Fibroblast of skin of back (primary cell): ENCODE measurements at places on chromosomes 16 and 17.

DNA sequence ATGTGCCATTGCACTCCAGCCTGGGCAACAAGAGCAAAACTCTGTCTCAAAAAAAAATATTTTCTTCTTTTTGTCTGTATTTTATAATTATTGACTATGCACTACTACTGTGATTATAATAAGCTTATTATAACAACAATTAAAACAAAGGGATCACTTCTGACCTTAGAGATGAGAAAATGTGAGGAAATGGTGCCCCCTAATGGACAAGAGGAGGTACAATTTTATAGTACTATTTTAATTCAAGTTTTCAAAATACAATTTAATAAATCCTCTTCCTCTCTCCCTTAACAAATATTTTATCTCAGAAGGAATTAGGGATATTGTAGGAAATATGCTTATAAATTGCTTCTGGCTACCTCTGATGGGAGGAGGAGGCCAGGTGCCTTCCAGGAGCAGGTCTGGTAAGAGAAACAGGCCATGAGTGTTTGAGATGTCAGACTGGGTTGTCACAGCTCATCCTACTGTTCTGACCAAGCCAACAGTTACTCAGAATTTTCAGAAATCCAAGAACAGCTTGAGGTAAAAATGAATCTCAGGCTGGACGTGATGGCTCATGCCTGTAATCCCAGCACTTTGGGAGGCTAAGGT, 14.0 kb downstream of the VPS53 start:
- peak; percentile 42 for DNase-seq

DNA sequence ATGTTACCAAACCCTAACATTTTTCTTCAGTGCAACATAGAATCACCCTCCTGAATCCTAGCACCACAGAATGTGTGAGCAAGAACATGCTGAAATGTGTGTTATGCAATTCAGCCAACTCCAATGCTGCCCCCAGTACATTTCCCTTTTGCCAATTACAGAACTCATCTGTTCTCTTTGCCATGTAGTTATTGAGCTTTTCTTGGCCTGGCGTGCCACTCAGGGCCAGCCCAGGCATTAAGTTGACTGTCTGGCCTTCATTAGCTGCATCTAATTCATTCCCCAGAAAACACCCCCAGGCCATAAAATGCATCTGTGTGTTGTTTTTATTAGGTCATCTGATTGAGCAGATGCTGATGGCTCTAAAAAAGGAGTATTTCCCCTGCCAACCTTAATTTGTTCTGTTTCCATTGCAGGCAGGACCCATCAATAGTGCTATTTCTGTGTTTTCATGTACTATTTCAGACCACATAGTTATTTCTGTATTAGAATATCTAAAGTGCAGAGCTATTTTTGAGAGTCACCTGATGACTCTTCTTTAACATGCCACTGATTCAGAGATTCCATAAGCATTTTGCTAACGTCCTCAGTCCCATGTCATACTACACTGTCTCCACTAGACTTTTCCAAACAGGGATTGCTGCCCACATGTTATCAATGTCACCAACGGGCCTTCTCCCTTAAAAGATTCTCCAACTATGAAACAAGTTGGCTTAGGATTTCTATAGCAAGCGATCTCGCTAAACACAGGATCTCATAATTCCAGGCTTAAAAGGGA, 969.7 kb downstream of the CDH11 start:
- DNase-seq = peak; percentile 11

GRCh38 chr17:61279476-61280145, 120.0 kb upstream of the TBX2 start:
- peak; percentile 64 for DNase-seq

DNA sequence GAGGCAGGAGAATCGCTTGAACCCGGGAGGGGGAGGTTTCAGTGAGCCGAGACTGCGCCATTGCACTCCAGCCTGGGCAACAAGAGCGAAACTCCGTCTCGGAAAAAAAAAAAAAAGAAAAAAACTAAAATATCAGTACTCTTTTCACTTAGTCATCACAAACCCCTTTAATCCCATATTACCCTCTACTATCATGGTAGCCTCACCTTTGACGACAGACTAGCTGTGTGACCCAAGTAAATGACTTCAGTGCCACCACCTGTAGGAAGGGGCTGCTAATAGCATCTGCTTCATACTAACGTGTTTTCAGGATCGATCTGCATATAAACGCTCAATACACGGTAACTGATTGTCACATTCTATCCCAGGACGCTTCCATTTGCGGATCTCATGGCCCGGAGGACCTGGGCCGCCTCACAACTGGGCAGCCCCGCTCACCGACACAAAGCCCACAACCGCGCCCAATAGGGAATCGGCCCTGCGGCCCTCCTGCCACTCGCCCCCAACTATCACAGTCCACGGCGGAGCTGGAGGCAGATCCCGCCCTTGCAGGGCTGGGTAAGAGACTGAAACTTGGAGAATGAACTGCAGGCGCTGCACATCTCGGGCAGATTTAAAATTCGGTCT, 1.1 kb upstream of the ZNF263 start:
- peak; percentile 77 for DNase-seq

DNA sequence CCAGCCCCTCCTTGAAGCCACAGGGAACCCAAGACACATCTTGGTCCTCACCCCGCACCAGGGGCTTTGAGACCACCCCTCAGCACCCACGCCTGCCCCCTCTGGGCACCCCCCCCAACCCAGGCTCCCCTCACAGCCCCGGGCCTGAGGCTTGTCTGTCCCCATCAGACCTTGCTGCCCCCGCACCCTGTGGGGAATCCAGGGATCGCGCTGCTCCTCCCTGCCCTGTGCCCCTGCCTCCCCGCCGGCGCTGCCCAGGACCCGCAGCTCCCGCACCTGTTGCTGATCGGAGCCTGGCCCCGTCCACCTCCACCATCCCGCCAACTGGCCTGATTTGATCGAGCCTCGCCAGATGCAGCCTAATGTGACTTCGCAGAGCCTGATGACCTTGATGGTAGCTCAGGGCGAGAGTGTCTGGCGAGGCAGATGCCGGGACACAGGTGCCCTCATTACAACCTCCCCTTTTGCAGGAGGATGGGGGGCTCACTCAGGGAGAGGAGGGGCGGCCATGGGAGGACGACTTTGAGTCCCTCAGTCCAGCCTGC, 29.0 kb downstream of the SLC25A10 start:
- no peak for DNase-seq

- DNase-seq = no peak
Measured at GRCh38 chr17:71699907-71700306, 420.9 kb upstream of the SOX9 start.

DNA sequence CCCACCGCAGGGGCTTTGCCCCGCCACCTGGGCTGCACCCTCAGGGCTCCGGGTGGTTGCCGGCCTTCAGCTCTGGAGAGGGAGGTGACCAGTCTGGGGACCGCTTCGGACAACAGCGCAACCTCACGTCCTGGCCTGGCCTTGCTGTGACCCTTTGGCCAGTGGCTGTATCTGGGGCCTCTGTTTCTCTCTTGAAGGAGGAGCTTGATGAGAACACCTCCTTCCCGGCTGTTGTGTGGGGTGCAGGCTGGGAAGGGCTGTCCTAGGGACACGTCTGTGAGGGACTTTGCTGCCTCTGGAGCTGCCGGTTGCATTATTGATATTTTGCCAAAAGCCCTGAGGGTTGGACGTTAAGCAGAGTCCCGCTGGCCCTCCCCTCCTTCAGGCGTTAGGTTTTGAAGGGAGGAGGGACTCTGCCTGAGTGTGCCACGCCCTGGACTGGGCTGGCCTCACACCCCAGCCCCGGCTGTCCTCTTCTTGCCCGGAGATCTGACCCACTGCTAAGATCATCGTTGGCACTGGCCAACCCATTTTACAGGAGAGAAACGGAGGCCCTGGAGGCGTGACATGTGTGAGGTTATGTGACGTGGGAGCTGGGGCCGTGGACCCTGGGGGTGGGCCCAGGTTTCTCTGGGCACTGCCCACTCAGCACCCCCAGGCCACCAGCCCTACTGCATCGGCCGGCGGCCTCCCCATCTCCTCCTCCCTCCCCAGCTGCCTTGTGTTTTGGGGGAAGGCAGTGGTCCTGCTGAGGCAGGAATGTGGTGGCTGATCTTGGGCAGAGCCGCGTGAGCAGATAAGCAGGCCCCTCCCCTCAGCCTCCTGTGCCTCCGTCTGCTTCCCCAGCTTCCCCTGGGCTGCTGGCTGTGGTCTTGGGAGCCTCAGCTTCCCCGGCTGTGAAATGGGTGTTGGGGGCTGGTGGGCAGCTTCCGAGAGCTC, 8.5 kb downstream of the ZFPM1 start:
- peak; percentile 55 for DNase-seq

DNA sequence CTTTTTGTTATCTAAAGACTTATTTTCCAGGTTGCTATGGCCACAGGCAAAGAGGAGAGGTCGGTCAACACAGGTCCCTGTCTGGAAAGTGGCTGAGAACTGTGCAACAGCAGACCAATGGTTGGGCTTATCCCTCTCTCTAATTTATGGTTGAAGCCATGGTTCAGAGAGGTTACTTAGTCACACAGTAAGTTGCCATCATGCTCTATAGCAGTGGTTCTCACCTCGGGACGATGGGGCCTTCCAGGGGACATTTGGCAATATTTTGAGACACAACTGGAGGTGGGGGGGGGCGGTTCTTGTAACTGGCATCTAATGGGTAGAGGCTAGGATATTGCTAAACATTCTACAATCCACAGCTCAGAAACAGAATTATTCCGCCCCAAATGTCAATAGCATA, 842 bp upstream of the LDAF1 start:
- DNase-seq = no peak

DNA sequence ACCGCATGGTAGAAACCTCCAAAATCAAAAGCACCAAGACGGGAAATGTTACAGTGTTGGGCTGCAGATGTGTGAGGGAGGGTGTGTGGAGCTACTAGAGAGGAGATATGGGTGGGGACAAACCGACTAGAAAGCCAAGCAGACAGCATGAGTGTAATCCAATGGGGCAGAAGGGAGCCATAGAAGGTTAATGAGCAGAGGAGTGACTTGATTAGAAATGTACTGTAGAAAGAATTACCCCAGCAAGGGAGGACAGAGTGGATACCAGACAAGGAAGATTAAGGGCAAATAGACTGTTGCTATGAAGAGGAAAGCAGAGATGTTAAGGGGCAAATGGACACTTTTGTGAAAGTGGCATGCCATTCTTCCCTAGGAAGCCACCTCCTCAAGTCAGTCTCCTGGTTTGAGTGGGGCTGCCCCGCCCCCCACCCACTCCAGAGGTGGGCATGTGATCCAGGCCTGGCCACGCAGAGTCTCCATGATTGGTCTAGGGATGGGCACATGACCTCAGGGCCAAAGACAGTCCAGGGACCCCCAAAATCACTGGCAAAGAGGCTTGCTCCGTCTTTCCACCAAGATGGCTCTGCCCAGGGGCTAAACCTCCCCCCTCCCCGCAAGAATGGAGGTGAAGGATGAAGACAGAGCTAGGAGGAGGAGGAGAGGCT, 4.3 kb downstream of the COTL1 start:
- DNase-seq = no peak

- no peak for DNase-seq
Measured at GRCh38 chr16:58046054-58046881, 20.7 kb downstream of the MMP15 start.

DNA sequence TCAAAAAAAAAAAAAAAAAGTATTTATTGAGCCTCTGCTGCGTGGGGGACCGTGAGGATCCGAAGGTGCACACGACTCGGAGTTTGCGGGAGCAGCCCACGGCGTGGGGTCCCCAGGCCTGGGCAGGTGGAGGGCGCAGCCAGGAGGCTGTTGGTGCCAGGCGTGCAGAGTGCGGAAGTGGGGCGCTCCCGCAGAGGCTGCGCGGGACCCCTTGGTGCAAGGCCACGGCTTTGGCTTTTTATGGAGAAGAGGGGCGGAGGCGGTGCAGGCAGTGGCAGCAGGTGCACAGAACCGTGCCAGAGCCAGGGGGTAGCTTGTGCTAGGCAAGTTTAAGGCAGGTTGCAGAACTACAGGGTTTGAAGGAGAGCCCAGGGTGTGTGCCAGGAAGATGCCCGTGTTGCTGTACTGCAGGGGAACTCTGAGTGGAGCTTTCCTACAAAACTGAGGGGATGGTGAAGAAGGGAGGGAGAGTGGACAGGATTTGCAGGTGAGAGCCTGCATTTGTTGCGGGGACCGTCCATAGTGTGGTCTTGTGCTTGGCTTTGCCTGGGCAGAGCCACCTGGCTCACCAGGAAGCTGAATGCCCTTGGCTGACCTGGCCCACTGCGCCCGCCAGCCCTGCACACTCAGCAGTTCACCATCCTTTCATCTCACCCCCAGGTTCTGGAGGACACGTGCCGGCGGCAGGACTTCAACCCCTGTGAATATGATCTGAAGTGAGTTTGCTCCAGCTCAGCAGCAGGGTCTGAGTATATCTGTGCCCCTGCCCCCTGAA, 1.3 kb downstream of the ASPSCR1 start:
- DNase-seq = no peak

- DNase-seq = peak; percentile 94
Measured at GRCh38 chr16:87457709-87458423, 35.0 kb downstream of the ZCCHC14 start.

GRCh38 chr17:27811961-27812360, 11.6 kb upstream of the NOS2 start:
- DNase-seq = no peak

- no peak for DNase-seq
Measured at GRCh38 chr16:30892670-30893416, 1.0 kb downstream of the BCL7C start.

DNA sequence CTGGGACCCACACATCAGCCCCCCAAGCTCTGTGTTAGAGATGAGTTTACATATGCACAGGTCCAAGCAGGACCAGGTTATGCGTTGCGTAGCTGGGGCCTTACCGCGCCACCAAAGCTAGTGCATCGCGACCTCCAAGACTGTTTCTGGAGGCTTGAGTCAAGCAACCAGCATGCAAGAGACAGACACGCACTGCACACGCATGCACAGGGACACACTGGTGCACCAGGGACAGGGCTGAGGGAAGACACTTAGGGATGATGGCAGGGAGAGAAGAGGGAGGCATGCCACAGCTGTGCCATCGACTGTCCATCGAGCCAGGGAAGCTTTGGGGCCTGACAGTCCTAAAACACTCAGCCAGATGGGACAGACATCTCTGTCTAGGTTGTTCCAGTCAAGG, 72.8 kb downstream of the MYH11 start:
- DNase-seq = no peak

GRCh38 chr17:77887464-77888241, 70.8 kb upstream of the TNRC6C start:
- peak; percentile 57 for DNase-seq

GRCh38 chr17:73847952-73848351, 203.7 kb upstream of the SDK2 start:
- DNase-seq = no peak

DNA sequence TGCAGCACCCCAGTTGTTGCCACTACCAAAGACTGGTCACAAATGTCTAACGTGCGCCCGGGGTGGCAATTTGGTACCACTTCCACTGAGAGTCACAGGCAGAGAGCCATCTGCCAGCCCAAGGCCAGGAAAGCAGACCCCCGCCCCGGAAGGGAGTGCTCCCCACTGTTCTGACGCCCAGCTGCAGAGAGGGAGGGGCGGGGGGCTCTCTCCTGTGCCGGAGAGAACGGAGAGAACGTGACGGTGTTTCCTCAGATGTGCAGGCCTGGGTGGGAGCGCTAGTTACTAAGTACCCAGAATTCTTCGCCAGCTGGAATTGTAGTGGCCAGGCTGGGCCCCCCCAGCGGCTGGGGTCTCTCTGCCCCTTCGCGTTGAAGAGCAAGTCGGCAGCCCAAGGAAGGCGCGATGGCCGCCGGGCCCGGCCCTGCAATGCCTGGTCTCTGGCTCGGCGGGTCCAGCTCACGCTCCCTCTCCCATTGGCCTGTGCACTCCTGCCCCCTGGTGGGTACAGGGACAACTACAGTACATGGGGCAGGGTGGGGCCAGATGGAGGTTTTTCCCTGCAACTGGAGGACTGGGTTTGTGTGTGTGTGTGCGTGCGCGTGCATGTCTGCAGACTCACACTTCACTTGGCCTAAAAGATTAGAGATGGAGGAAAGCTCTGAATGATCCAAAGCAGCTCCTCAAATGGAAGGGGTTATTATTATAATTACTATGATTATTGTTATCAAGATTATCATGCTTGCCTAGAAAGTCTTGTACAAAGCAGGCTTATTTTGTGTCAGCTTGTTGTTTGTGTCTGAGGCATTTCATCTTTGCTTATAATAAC, 107.1 kb downstream of the AMFR start:
- peak; percentile 75 for DNase-seq
